ENCODE measurements at places on chromosomes 11 and 22.

GRCh38 chr11:68727783-68728182 lies 23.5 kb downstream of the TESMIN start:
- no peak for DNase-seq

DNA sequence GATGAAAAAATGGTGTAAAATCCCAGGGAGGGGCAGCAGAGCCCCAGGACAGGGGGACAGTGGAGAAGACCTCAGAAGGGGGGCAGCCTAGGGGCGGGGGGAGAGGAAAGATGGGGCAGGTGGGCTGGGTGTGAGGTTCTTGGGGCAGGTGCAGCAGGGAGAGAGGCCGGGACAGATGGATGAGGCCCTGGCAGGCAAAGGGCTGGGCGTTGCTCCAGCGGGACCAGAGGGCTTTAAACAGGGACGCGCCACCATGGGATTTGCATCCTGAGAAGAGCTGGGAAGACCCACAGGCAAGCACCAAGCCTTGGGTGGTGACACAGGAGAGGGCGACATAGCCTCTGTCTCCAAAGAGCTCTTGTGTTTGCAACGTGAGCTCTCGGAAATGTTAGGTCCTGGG lies 1342.8 kb downstream of the TBC1D22A start:
- no peak for DNase-seq

- no peak for DNase-seq
These were observed 61.8 kb upstream of the CRYBB3 start for GRCh38 chr22:25137577-25138525.

DNA sequence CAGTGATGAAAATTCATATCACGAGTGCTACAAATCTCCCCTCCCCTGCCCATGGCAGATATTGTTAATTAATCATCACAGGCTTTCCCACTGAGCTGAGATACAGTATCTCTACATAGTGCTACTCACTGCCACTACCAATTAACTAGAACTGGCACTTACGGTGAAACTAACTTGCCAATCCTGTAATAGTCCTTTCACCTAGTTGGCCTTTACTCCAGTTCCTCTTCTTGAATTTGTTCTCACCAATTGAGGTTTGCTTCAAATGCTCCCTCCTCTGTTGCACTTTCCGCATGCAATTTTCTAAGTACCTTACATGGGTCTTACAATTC lies 11.9 kb upstream of the PRRG4 start:
- DNase-seq, result no peak

DNA sequence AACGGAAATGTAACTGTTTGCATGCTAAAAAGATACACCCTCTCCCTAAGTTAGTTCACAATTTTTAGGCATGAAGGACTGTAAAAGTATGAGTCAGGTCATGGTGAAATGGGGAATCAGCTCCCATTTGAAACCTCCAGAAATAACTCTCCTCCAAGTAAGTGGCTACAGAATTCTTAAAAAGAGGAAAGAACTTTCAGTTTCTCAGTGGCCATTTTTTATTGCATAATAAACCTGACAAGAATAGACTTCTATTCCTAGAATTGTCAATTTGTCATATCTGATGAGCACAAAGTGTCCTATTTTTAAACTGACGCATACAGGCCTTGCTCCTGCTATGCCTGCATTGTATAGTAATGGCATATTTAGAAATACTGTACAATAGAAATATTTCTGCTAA lies 612.2 kb downstream of the CNTN5 start:
- DNase-seq, result no peak

DNA sequence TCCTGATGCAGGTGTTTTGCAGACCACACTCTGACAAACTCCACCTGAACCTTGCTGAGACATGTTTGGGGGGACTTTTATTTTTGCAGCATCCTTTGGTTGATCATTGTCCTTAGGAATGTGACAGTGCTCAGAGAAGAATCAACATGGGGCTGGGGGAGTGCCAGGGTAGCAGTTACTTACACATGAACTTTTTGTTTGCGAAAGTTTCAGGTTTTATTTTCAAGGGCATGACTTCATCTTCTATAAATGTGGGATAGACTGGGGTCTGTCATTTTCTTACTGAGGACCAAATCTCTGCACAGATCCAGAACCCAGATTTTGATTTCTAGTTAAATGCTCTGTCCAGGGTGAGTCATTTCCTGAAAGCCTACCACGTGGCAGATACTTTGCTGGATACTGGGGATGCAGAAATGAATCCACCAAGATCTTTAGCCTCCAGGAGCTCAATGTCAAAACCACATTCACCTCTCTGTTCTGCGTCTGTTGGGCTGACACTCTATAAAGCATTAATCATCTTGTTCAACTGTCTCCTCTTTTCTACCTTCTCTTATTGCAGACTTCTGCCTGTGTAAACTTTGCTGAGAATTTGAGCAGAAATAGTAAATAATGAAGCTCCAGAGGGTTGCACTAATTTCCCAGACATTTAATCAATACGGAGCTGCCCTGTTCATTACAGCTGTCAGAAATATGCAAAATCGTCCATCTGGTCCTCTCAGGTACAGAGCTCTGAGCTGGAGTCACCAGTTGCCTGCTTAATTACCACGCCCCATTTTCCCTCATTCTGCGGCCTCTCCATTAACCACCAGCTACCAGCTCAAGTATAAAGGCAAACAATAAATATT lies 387.9 kb downstream of the MIAT start:
- DNase-seq, result peak; percentile 73

- no peak for DNase-seq
These were observed 309.5 kb downstream of the C11orf87 start for GRCh38 chr11:109731451-109731850.

- no peak for DNase-seq
These were observed 842.4 kb downstream of the LUZP2 start for GRCh38 chr11:25339281-25339680.

- no peak for DNase-seq
These were observed 64.7 kb upstream of the RRAS2 start for GRCh38 chr11:14423633-14424032.

GRCh38 chr11:3159296-3160190 lies 5.6 kb downstream of the OSBPL5 start:
- no peak for DNase-seq

DNA sequence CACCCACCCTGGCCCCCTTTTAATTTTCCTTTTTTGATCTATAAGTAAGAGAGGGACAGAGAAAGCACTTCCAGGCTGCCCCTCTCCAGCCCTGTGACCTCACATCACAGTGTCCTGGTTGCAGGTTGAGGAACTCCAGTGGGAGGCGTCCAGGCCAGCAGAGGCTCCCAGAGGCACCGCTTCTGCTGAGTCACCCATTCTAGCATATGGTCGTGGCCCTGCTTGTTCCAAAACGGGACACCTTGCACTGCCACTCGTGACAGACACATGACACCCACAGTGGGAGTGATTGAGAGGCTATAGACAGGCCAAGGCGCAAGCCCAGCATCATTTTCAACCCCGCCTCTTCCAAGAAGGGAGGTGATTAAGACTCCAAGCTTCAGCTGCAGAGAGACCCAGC lies 16.0 kb upstream of the TMPRSS4 start:
- no peak for DNase-seq

DNA sequence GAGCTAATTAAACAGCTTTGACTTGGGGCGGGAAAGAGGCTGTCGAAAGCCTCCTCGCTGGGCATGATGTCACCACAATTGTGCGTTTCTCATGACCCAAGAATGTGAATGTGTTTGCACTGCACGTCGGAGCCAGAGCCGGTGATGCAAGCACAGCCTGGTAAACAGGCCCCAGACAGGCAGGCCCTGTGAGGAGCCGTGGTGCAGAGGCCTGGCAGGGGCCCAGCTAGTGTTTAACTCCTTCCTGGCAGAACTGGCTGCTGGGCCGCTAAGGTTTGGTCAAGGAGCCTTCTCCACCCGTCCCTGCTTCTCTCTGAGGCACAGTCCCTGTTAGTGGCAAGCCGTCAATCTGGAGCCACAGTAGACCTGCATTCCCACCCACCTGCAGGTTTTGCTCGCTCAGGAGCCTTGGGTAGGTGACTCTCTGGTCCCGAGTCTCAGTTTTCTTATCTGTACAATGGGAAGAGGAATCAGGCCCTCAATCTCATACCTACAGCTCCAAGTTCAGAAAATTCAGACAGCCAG lies 25.4 kb upstream of the SMTN start:
- DNase-seq, result no peak

DNA sequence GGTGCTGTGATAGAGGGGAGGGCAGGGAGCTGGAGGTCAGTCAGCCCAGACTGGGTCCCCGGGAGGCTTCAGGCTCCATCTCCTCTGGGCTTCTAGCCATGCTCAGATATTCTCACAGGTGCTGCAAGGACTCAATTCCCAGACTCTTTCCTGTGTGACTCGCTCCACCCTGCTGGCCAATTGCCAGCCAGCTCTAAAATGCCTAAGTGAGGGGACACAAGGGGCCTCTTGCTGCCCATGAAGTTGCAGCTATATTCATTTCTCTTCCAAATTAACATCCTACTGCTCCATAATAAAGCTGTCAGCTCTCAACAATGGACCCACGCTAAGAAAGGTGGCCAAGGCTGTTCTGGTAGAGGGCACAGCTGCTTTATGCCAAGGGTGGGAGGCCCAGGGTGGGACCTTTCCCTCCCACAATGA lies 101.5 kb downstream of the PLEKHA7 start:
- peak; percentile 59 for DNase-seq

DNA sequence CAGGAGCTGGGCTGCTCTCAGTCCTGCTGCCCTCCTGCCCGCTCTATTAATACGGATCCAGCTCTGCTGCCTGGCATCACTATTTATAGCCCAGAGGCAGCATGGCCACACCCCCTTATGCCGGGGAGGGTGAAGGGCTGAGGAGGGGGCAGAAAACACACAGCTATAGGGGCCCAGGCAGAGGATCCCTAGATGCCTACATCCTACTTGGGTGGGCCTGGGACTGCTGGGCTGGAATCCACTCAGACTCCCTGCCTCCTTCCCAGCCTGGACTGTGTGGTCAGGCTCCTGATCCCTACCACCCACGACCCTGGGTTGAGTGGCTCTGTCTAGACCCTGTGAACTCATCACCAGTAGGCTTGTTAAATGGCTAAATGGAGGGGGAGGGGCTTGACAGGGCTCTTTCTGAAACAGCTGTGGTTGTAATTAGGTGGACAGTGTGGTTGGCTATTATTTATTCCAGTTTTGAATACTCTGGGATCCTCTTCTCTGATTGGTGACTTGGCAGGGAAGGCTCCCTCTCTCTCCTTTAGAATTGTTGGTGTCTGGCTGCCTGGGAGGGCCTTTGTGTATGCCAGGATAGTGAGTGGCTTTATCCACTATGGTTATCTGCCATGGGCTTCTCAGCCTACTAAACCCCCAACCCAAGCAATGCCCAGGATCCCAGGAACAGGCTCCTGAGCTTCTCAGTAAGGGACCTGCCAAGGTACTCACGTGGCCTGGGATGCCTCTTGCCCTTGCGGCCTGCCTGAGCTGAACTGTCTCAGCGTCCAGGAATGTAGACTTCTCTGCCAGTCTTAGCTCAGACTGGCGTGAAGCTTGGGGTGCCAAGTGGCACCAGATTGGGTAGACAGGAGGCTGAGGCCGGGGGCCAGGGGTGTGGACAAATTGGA lies 15.2 kb downstream of the PHLDB1 start:
- DNase-seq, result no peak

DNA sequence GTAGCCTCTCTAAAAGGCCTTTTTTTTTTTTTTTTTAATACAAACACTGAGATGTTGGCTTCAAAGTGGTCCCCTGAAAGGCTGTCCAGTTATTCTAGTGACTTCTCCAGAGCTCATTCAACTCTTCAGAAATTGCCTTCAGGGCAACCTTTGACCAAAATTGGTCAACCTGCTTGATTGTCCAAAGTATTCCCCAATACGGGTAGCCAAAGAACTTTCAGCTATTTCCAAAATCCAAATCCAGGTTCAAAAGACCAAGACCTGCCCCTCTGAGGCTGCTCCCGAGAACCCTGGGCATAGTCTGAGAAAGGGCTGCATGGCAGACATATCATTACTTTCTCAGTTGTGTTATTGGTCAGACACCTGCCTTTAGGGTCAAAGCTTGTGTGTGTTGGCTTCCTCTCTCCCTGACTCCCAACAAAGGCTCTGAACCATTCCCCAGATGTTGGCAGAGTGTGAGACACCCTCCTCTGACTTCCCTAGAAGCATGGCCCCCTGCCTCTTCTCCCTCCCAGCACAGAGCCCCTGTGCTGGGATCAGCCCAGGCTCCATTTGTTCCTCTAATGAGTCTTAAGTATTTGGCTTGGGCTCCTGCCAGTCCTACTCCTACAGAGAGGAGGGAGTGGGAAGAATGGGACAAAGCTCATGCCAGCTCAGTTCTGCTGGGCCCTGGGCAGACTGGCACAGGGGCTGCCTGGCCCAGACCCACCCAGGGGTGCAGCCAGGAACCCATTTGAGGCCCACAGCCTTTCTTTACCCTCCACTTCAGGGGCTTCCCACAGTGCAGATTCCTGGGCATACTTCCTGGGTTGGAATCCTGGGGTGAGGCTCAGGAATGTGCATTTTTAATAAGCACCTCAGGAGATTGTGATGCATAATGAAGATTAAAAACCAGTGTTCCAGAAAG lies 30.3 kb downstream of the TNKS1BP1 start:
- DNase-seq, result no peak

DNA sequence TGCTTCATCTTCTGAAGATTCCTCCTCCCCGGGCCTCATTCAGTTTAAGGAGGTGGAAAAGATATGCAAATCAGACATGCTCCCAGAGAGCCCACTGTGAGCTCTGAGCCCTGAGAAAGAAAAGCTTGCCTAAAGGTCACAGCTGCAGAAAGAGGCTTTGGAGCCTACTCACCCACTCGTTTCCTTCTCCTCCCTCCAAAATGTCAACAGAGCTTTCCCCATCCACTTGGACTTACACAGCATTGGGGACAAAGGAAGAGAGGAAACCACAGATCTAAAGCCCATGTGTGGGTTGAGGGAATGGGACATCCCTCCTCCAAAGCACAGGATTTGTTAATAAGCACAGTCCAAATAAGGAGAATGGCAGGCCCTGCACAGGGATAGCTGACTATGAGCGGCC lies 158.4 kb downstream of the ETS1 start:
- no peak for DNase-seq

- DNase-seq, result no peak
These were observed 34.9 kb downstream of the DENND5A start for GRCh38 chr11:9230296-9230695.

- DNase-seq, result no peak
These were observed 13.6 kb upstream of the RFPL2 start for GRCh38 chr22:32218470-32218869.

DNA sequence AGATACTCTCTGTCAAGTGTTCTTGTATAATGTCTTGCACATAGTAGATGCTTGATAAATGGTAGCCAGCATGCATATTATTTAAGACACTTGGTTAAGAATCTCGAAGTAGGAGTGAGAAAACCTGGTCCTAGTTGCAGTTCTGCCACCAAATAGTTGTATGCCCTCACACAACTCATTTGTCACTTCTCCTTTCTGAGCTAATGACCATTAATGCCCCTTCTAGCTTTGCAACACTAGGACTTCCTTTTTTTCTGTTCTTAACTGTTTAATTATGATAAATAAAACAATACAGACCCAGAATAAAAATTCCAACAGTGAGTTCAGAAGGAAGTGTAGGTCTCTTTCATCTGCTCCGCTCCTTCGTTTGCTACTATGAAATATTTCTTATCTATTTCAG lies 453.6 kb downstream of the TMEM135 start:
- no peak for DNase-seq

All from NCI-H748 treated with DMSO at 0.1 percent for 48 hours (cell line).